ENCODE measurements at places on chromosomes 12 and 14.

DNA sequence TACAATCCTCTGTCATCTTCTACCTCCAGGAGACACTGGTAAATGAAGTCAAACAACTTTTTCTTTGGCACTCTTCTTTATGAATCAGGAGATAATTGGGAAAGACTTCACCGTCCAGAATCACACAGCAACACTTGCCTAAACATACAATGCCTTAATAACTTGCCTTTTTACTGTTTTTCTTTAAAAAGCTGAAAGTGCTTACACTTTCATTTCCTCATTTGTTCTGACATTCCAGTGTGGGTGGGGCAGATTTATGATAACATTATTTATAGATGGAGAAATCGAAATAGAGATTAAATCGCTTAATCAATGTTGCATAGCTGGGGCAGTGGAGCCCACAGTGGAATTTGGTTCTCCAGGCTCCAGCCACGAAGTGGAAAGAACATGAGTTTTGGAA, 2.8 kb upstream of the FRS2 start:
- no peak for DNase-seq

- no peak for DNase-seq
These were observed 10.0 kb downstream of the SLC38A4 start for GRCh38 chr12:46815809-46816208.

GRCh38 chr14:51328772-51329353, 88.8 kb downstream of the TMX1 start:
- DNase-seq, result peak; percentile 45

DNA sequence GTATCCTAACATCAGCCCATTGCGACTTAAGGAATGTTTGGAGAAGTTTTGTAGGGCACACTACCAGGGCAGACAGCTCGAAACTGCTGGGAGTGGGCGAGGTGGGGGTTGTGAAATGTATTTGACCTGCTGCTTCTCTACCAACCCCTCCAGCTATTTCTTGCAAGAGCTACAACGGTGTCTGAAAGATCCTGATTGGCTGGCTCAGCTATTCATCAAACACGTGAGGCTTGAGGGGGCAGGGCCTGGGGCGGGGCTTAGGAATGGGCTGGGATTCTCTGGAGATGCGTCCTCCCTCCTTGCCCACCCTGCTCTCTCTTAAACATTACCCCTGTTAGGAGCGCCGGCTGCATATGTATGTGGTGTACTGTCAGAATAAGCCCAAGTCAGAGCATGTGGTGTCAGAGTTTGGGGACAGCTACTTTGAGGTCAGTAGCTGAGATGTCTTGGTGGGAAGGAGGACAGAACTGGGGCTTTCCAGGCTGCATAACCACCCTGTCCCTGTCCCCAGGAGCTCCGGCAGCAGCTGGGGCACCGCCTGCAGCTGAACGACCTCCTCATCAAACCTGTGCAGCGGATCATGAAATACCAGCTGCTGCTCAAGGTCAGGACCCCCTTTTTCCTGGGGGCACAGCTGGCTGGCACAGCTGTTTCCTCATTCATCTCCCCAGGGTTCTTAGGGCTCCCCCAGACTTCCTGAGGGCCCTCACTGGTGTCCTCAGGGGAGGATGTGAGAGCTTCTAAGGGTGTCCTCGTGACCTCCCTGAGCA, 3.1 kb downstream of the ARHGEF25 start:
- peak; percentile 62 for DNase-seq

GRCh38 chr14:64082837-64083236, 211.3 kb downstream of the ESR2 start:
- DNase-seq, result no peak

- DNase-seq, result no peak
These were observed 420.6 kb downstream of the LRFN5 start for GRCh38 chr14:42027271-42027670.

- no peak for DNase-seq
These were observed 44.7 kb downstream of the MBIP start for GRCh38 chr14:36275741-36276140.

GRCh38 chr14:64363265-64363846, 24.8 kb upstream of the MTHFD1 start:
- DNase-seq, result no peak

DNA sequence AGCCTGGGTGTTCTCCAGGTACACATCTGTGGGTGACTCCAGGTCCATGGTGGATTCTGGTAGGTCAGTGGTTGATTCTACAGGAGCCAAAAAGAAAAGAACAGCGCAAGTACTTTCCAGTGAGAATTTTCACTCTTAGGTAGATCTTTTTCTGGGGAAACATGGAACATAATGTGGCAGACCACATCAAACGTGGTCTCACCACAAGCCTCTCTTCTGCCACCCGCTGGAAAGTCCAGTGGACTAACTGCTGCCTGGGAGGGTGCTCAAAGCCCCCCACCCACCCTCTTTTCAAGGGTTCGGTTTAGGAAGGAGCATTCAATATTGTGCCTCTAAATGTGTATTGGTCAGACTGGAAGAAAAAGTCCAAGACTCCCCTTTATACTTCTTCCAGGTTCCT, 36.1 kb upstream of the PRB2 start:
- DNase-seq, result no peak

DNA sequence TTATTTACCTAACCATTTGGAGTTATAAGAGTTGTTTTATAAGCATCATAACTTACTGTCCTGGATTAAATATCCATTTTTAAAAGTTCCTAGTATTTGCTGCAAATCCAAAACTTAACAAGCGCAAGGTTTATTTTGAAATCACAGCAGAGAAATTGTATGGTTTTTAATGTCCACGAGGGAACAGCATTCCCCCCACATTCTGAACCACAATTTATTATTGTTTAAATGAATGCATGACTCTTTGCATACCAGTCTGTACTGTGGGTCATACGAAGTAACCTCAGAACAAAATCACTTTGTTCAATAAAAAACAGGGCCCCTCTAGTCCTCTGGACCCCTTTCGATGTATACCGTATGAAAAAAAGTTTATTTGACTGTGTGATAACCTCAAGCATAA, 75.9 kb downstream of the DACT1 start:
- DNase-seq, result no peak

- no peak for DNase-seq
These were observed 51.4 kb upstream of the CISTR start for GRCh38 chr12:53803194-53803593.

DNA sequence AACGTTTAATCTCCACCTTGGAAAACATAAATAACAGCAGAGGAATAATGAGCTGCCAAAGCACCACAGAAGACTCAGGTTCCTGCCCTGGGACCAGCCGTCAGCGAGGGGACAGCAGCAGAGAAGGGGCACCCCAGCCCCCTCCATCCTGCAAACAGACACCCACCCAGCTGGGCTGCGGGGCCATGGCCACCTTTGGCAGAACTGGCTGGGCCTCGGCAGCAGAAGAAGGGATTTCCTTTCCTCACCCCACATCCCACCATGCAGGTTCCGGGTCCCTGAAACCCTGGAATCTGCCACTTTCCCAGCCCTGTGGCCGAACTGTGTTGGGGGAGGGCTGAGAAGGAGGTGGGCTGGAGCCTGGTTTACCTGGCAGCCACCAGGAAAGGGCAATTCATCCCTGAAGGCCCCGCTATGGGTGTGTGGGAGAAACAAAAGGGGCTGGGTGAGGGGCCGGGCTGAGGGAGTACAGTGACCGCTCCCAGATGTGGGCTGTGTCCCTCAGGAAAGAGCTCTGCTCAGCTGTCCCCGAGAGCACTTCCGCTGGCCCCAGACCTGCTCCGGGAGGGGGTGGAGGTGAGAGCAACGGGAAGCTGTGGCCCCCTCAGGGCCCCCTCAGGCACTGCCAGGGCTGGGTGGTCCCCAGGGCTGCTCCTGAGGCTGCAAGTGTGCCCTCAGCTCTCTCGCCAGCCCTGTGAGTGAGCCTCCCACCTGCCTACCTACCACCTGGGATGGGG, 3.8 kb downstream of the PGF start:
- no peak for DNase-seq

GRCh38 chr14:102055181-102055901, 31.5 kb downstream of the HSP90AA1 start:
- peak; percentile 79 for DNase-seq

DNA sequence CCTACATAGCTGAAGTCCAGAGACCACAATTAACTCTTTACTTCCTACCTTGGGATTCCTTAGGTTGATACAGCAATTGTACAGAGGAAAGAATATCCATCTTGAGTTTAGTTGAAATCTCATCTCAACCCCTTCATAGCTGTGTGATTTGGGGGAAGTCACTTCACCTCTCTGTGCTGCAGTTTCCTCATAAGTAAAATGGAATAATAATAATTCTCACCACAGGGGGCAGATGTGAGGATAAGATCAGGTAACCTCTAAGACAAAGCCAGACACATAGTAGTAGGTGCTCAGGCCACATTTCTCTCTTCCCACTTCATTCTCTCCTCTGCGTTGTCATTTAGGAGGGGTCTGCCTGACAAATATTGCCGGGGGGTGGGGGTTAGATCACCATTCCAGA, 6.7 kb downstream of the FOXN4 start:
- DNase-seq, result no peak

GRCh38 chr14:69441948-69442347, 42.6 kb upstream of the PLEKHD1 start:
- no peak for DNase-seq

DNA sequence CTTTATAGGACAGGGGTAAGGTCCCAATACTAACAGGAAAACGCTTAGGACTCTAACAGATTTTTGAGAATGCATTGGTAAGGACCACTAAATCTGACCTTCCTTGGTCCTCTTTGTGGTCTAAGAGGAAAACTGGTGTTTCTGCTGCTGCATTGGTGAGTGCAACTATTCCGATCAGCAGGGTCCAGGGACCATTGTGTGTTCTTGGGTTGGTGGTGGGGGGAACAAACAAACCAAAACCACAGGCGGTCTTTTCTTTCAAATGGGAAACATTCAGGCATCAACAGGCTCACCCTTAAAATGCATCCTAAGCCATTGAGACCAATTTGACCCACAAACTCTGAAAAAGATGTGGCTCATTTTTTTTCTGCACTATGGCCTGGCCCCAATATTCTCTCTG, 20.7 kb downstream of the EPYC start:
- DNase-seq, result no peak

- no peak for DNase-seq
These were observed 177.8 kb downstream of the KLHL28 start for GRCh38 chr14:44783901-44784300.

DNA sequence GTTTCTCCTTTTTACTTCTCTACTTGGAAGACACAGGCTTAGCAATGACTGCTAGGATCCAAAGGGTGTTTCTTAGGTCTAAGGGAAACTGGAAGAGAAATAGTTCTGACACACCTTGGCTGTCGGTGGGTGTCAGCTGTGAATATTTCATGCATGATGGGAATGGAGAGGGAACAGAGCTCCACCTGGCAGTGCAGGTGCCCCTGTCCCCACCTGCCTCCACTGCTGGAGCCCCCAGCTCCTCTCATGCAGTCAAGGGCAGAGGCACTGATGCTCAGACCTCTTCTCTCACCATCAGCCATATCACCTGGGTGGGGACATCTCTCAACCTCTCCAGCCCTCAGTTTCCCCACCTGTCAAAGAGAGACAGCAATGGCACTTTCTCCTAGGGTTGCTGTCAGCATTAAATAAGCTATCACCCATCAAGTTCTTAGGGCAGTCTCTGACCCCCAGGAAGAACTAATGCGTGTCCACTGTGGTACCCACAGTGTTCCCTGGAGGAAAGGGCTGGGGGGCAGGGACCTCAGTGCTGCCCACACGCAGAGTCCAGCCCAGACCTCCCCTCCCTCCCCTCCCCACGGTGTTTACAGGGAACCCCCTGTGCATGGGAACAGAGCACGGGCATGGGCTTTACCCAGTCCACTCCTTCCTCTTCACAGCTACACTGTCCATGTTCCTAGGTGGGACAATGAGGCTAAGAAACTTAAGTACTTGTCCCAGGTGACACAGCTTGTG, 69.1 kb downstream of the C14orf132 start:
- no peak for DNase-seq

DNA sequence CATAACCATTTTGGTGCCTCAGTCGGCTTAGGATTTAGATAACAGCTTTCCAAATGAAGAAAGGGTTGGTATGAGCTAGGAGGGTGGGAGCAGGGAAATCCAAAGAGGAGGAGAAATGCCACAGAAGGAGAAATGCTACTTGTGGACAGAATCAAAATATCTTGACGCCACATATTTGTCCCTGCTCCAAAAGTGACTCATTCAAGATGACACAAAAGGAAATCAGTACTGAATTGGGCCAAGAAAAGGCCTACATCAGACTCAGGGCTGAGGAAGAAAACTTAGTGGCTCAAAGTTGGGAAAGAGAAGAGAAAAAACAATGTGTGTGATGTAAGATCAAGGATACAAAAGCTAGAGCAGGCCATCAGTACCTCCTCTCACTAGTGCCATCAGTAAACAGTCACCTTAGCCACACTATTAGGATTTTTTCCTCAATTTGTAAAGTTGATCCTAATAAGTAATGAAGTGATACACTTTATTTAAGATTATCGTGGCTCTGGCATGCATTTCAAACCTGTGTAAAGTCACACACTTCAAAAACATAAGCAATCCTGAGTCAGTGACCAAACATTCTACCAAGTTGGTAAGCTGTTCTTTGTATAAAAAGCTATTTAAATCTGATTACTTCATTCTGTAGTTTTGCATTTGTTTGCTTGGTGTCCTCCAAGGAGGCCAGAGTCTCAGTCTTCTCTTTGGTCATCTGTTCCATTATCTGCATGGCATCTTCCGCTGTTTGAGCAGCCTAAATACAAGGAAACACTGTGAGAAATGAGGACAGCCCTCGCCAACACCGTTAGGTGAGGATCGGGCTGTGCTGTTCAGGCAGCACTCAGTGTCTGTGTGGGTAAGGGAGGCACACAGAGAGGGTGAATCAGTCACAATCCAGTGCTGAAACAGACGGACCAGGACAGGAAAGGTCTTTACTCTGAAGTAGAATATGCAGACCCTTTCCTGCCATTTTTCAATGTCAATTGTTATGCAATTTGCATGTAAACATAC, 52.6 kb upstream of the VPS33A start:
- DNase-seq, result peak; percentile 89

GRCh38 chr12:10358131-10358530, 31.7 kb downstream of the KLRK1 start:
- DNase-seq, result no peak

DNA sequence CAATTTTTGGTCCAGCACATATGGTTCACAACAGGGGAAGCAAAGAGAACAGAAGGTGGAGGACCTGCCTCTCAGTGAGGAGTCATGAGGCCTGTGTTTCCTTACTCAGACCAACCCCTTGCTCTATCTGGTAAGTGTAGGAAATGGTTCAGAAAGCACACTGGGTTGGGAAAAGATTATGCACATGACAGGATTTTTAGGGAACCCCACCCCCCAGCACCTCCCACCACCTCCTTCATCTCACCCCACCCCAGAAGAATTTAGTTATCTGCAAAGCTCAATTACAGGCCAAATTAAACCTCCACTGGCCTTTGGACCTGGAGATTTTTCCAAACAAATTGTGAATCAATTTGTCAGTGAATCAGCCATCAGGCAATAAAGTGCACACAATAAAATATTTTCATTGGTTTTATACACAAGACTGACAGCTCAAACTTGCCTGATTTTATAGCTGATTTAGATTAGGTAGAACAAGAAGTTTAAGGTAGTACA, 132.8 kb downstream of the DACT1 start:
- no peak for DNase-seq

GRCh38 chr14:37697489-37698121, 102.2 kb downstream of the TTC6 start:
- DNase-seq, result no peak

Data from AG20443 (cell line).